Amniotic epithelial cell (primary cell): ENCODE measurements at places on chromosomes 3 and 15.

GRCh38 chr3:116405231-116405630 is 40.1 kb downstream of the LSAMP start:
- DNase-seq: no peak

DNA sequence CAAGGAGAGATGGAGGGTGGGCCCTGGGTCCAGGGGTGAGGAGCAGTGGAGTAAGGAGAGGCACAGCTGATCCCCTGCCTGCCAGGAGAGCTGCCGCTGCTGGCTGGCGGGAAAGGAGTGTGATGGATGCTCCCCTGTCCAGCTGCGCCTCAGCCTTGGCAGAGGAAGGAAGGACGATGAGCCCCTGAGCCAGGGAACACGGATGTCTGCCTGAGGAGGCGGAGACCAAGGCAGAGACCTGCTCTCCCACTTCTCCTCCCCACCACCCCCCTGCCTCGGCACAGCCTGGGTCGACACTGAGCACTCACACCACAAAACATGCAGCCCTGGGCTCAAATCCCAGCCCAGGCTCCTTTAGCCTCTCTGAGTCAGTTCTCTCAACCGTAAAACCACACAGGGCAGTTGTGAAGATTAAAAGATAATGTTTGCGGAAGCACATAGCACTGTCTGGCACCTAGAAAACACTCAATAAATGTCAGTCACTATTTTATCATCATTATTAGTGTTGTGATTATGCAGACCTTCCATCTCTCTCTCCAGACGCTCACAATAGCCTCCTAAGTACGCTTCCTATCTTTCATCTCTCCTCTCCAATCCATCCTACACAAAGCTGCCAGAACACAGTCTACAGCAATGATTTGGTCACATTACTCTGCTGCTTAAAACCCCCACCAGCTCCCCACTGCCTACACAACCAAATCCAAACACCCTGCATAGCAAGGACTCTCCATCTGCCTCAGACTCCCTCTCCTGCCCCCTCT is 52.2 kb downstream of the SEMA5B start:
- peak; percentile 97 for DNase-seq

- DNase-seq: no peak
These were observed 52.1 kb downstream of the LSAMP start for GRCh38 chr3:116393199-116393598.

GRCh38 chr3:101154401-101154800 is 161.2 kb upstream of the ABI3BP start:
- DNase-seq: no peak

GRCh38 chr3:133868186-133868585 is 27.5 kb downstream of the RAB6B start:
- DNase-seq: no peak

DNA sequence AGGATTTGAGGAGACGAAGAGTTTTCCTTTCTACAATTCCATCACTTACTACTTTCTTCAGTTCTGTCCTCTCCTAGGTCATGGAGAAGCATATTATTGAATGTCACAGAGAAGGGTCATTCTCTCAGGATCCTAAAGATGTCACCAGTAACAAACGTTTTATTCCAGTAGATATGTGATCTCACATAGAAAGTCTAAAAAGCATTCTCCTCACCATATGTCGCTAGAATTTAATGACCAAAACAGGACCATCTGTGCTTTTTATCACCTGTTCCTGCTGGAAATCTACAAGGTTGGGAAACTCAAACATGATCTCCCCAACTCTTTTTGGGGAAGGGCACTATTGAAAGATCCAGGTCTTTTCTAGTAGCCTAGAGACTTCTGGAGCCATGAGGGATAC is 24.0 kb upstream of the FRMD5 start:
- no peak for DNase-seq

GRCh38 chr3:159185443-159186050 is 383.7 kb downstream of the MFSD1 start:
- DNase-seq: no peak

DNA sequence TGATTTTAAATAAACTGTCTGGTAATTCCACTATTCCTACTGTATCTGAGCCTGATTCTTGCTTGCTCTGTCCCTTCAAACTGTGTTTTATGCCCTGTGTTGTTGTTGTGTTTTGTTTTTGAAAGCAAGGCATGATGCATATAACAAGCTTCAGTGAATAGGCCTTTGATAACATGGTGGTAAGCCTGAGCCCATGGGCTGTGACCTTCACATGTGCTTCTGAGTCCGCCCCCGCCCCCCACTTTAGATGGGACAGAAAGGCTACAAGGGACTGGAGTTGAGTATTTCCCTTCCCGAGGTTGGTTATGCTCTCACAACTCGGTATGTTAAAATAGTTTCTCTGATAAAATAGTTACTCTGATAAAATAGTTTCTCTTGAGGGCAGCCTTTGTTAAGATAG is 119.0 kb upstream of the WNT7A start:
- DNase-seq: no peak

GRCh38 chr15:31964586-31965307 is 65.6 kb upstream of the CHRNA7 start:
- no peak for DNase-seq

DNA sequence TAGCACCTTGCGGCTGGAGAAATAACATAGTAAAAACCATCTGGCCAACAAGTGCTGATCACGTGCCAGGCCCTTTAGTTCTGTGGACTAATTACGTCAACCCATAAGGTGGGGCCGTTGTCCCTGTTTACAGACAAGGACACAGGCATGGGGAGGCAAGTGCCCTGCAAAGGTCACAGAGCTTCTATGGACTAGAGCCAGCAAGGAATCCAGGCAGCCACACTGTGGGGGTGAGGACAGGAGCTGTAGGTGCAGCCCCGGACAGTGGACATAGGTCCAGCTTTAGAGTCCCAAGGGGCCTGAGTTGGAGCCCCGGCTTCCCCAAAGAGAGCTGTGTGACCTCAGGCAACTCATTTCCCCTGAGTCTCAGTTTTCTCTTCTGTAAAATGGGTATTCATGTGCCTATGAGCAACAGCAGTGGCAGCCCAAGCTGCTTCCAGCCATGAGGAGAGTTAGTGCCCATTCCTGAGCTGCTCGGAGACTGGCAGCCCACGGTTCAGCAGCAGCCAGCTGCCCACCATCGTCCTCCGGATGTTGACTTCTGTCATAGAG is 13.9 kb downstream of the CHST13 start:
- no peak for DNase-seq

DNA sequence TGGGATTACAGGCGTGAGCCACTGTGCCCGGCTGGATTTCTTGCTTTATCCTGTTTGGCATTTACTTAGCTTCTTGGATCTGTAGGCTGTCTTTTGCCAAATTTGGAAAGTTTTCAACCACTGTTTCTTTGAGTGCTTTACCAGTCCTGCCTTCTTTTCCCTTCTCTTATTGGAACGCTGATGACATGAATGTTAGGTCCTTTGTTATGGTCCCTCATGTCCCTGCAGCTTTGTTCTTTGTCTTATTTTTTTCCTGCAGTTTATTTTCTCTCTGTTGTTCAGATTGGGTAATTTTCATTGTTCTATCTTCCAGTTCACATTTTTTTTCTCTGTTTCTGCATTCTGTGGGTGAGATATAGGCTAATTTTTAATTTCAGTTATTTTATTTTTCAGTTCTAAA is 25.0 kb downstream of the SH3GL3 start:
- DNase-seq: no peak

DNA sequence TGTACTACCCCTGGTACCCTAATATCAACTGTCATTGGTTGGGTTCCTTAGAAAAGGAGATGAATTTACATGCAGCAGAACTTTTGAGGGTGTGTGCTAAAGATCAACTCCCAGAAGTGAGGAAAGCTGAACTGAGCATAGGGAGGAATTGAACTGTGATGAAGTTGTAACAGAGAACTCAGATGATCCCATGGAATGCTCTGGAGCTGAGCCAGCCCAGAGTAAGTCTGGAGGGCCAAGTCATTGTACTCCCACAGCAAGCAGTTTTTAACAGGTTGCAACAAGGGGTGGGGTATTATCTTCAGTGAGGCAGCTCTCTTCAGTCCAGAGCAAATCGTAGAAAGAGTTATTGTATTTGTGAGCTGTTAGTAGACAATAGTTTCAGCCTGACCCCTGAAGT is 572.3 kb downstream of the PYDC2 start:
- DNase-seq: no peak

DNA sequence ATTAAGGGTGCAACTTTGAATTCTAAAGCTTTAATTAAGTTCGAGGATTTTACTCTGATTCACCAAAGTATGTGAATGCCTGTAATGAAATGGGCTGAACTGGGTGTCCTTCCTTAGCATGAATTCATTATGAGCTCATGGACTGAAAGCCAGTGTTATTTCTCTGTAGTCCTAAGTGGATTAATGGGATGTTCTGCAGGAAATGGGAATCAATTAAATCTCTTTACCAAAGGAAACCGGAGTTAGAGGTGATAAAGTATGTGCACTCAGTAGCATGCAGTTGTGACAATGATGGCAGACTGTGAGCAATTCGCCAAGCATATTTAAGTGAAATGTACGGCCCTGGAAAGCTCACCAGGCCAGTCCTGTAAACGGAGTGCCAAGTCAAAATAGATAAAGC is 138.7 kb downstream of the CHL1 start:
- DNase-seq: no peak

- DNase-seq: peak; percentile 62
These were observed 69.4 kb upstream of the FOXP1 start for GRCh38 chr3:71652781-71653413.

- no peak for DNase-seq
These were observed 65.8 kb downstream of the COL6A5 start for GRCh38 chr3:130411320-130411719.
